ENCODE measurements at places on chromosomes 4 and X.

DNA sequence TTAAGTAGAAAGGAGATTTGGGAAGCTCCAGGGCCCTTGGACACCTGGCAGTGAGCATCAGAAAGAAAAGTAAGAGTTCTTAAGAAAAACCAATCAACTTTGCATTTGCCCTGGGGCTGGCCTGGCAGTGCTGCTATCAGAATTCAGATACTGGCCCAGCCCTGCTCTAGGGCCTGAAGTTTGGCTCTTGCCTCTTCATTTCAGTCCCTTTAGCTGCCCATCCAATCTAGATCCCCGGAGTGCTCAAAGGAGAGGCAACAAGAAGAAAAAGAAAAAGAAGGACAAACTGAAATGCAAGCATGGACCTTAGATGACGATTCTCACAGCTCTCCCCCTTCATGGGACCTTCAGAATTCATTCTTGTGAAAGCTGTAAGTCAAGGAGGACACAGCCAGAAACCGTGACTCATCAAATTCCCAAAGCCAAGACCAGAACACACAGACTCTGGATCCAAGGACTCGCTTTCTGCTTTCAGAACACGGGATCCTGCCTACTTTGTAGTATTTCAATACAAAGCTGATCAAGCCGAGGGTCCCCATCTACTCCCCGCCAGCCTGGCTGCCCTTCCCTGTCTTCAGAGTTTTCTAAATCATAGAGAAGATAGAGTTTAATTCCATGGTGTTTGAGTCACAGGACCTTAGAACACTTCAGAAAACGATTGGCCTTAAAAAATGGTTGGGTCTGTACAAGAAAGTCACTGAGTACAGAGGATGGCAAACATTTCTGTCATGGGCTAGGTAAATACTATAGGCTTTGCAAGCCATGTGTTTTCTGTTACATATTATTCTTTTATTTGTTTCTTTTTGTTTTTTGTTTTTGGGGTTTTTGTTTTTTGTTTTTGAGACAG lies 103.7 kb downstream of the RBM47 start:
- no peak for DNase-seq

DNA sequence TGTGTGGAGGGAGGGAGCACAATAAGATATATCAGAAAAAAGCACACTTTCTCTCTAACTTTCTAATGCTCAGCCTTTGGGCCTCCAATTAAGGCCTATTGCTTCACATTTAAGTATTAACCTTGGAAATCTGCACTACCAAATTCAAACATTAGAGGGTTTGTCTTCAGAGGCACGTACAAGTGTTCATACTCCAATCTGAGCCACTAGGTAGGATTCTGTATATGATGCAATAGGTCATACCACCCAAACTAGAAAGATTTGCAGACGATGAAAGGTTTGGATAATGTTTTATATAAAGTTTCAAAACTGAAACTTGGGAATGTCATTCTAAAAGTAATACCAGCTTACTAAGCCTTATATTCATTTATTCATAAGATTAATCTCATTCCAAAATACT lies 106.4 kb downstream of the MID1 start:
- DNase-seq: no peak

- DNase-seq: no peak
These were observed 61.8 kb upstream of the CITED1 start for GRCh38 chrX:72367516-72367915.

DNA sequence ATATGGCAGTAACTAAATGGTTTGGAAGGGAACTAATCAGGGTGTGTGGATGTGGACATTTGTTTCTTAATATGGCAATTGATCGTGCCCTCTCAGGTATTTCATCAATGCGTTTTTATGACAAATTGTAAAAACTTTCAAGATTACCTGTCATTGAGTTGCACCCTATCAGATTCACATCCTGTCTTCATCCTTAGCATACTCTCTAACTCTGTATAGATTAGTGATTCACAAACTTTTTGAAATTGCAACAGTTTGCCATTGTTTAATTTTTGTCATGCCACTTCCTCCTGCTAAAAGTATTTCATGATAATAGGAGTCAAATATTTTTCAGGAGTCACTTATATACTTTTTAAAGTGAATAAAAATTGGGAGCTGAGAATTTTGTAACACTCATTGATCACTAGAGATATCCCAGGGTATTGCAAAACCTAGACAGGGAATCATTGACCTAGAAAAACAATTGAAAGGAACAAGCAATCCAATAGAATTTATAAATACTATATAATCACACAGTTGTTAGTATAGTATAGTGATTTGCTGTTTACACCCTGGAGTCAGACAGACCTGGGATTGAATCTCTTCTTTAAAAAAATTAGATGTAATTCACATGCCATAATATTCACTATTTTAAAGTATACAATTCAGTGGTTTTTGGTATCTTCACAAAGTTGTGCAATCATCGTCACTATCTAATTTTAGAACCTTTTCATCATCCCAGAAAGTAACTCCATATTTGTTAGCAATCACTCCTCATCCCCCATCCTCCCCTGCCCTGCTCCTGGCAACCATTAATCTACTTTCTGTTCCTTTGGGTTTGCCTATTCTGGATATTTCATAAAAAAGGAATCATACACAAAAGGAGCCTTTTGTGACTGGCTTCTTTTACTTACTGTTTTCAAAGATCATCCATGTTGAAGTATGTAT lies 8.9 kb downstream of the MID2 start:
- no peak for DNase-seq

DNA sequence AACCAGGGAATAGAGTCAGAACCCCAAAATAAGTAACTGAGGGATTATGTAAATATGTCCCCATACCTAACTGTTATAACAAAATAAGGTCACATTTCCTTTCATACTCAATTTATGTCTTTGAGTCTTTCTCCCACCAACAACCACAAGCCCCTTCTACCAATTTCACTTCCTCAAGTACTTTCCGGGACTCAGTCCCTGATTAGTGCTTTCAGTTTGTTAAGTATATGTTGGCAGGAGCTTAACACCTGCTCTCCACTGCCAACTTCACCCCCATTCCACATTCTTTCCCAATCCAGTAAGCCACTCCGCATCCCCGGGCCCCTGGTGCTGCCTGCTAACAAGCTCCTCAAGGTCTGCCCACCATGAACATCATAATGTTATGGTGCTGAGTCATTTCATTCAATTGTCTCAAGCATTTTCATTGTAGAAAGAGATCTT lies 71.3 kb upstream of the SPRY1 start:
- DNase-seq: no peak

GRCh38 chr4:88022289-88022688 lies 14.9 kb downstream of the PKD2 start:
- no peak for DNase-seq

DNA sequence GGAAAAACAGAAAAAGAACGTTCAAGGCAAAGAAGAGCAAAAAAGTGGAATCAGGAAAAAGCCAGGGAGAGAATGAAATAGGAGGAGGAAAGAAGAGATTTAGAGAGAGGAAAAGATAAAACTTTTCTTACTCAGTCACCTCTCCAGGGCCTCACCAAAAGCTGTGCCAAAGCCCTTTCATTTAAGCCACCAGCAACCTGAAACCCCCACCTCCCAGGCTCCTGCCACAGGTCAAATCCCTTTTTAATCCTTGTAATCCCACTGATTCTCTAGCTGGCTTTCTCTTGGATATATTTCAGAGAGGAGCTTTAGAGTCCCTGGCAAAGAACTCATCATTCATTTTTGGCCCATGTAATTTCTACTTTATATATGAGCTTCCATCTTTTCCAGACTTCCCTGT lies 25.7 kb upstream of the XIAP start:
- DNase-seq: no peak

DNA sequence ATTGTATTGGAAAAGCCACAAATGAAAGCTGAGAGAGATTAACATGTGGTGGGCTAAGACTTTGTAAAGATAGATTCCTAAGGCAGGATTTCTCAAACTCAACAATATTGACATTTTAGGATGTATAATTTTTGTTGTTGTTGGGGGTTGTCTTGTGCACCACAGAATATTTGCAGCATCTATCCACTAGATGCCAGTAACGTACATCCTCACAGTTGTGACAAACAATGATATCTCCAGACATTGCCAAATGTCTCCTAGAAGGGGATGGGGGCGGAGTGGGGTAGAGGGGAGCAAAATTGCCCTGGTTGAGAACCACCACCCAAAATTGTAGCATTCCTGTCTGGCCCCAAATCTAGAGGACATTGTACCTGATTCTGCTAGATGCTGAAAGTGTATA lies 14.7 kb upstream of the CBR4 start:
- DNase-seq: no peak

DNA sequence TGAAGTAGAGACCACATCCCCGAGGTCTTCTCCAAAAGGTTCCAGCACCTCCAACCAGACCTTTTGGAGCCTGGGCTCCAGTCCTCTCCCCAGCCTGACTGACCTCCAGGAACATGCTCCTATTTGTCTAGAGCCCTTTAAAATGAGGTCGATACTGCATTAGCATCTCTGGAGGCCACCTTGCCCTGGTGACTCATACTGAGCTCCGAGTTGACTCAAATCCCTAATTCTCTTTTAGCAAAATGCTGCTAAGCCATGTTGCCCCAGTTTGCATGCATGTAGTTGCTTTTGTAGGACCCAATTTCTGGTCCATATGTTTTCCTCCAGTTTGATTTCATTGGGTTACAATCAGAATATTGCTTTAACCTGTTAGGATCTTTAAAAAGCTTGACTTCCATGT lies 43.5 kb upstream of the CITED1 start:
- peak; percentile 41 for DNase-seq

DNA sequence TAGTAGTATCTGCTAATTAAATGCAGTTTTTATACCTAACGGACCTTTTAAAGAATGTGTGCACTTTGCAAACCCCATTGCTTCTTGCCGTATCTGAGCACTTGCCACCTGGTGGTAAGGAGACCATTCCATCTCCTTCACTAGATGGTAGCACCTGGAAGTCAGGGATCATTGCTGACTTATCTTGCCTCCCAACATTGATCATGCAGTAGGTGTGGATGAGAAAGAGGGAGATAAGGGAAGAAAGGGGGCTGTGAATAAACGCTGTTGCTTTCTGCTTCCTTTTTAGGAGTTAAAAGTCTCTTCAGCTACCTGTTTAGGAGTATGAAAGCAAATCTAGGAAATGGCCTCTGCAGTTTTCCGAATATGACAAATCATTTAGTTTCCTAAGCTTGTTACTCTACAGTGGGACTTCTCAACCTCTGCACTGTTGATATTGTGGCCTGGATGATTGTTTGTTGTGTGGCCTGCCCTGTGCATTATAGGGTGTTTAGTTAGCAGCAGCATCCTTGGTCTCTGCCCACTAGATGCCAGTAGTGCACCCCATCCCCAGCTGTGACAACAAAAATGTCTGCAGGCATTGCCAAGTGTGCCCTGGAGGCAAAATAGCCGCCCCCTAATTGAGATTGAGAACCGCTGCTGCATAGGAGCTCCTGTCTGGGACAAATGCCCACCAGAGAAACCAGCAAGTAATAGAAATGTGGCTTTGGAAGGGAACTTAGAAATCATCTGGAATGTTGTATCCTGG lies 38.8 kb downstream of the GAB1 start:
- peak; percentile 37 for DNase-seq

DNA sequence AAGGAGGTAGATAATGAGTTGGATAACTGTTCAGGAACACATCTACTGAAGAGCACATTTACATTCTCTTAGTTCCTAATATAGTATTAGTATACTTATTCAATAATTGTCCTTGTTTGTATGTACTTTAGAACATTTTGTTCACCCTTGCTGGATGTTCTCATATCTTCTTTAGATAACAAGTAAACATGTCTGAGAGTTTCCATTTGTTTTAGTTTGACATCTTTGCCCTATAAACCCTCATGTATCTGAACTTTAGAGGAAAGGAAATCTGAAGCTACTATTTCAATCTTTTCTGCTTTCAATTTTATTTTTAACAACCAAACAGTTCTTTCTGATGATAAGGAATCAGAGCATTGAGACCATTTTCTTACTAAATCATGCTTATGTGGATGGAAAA lies 518.6 kb downstream of the RPA4 start:
- DNase-seq: no peak

DNA sequence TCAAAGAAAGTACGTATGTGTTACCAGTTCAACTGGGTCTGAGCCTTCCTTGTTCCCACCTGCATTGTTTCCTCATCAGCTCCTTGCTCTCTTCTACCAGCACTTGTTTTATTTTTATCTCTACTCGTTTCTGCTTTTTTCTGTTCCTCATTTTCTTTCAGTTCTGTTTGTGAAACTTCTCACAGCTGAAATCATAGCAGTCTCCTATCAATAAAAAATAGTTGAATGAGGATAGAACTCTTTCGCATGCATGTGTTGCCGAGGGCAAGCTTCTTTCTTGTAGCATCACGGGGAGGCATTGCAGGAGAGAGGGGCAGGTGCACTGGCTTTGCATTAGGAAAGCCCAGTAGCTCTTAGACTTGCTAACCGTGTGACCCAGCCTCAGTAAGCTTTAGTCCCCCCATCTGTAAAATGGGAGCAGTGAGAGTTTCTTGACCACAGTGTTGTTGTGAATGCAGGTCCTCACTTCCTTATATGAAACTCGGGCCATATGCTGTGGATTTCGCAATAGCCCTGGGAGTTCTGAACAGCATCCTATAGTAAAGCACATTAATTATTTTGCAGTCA lies 24.7 kb downstream of the OFD1 start:
- no peak for DNase-seq

- DNase-seq: no peak
These were observed 79.0 kb upstream of the EDA2R start for GRCh38 chrX:66717926-66718325.

DNA sequence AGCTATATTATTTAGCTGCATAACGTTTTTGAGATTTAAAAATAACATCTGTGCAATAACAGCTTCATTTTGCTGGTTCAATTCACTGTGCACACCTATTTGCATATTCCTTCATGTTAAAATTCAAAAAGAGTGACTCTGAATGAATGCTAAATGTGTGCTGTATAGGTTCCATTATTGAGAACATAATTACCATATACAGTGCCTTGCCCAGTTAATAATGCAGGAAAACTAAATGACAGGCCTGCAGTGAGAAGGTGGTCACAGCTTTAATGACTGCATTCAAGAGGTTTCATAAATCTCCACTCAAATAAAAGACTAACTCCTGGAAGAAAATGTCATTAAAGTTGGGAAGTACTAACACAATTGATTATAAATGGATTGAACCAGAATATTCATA lies 1183.2 kb upstream of the ADGRL3 start:
- DNase-seq: no peak

DNA sequence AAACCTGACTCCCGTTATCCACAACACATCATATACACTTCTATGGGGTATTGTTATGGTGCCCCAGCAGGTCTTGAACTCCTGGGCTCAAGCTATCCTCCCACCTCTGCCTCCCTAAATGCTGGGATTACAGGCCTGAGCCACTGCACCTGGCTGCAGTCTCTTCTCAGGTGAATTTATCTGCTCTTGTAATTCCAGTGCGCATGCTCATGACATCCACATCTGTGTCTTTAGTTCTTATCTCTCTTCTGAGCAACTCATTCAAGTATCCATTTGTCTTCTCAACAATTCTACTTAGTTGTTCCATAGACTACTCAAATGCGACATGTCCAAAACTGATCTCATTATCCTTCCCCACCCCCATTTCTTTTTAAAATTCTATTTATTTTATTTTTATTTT lies 20.5 kb upstream of the MID2 start:
- no peak for DNase-seq

DNA sequence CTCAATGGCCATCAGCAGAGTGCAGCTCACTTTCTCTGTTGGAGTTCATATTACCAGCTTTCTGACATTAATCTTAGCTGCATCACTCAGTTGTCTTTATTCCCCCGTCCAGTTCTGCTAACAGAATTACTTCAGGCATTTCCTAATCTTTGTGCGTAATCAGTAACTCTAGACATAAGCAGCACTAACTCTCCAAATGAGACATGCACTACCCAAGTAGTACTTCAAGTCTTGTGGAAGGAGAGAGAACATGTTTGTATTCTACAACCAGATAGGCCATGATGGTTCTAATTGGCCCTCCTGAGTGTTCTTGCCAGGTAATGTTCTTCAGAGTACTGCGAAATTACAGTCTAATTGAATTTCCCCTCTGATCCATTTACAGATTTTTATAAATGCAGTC lies 448.5 kb upstream of the RPS6KA3 start:
- DNase-seq: no peak

Measured in activated naive CD4-positive, alpha-beta T cell treated with anti-CD3 and anti-CD28 coated beads for 36 hours (primary cell).